ENCODE measurements at places on chromosomes 5 and 9. TPM values are rescaled to one million over a fixed set of nuclear protein-coding genes. Genes with fewer than 3 reads are reported as not detected.

GRCh38 chr9:33465096-33465495 lies 8.6 kb downstream of the NOL6 start:
- no peak for DNase-seq

DNA sequence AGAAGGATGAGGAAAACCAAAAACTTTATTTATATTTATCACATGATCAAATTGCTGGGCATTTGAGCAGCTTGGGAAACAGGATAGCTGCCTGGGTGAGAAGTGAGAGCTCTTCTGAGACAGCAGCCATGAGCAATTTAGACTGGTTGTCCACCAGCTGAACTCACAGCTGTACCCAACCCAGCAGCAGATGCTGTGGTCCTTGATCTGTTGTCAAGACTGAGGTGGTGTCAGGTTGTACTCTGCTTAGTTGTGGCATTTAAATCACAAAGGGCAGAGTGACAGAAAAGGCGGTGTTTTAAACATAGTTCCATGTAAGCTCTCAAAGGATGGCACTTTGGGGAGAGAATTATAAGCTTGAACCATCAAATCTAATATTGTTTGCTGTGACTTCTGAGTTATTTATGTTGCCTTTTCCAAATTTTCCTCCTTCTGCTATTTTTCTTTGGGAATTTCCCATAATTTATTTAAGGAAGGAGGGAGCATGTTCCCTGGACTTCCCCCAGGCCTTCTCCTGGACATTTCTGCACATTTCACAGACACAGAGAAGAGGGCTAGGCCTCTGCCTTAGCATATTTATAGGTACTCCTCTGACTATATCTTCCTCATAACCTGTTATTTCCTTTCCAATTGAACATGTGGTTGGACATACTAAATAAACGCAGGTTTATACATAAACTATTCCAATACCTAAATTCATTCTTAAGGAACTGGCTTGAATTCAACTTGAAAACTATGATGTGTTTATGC lies 117.7 kb upstream of the FER start:
- DNase-seq = no peak

The C5 gene
- polyA plus RNA-seq = 2.2 TPM

DNA sequence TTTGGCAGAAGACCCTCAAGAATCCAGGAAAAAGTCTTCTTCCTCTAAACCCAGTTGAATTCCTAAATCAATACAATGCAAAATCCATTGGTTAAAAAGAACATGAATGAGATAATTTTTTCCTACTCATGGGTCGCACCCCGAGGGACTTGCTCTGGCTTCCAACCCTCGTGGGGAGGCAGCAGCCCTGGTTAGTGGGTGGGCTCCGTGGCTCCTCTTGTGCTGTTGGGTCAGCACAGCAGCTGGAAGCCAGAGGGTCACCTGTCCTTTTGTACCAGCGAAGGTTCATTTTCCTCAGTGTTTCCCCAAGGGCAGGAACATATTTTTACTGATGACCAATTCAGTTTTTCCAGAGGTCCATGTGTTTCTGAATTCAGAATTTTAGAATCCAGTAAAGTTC lies 120.6 kb upstream of the S1PR3 start:
- no peak for DNase-seq

DNA sequence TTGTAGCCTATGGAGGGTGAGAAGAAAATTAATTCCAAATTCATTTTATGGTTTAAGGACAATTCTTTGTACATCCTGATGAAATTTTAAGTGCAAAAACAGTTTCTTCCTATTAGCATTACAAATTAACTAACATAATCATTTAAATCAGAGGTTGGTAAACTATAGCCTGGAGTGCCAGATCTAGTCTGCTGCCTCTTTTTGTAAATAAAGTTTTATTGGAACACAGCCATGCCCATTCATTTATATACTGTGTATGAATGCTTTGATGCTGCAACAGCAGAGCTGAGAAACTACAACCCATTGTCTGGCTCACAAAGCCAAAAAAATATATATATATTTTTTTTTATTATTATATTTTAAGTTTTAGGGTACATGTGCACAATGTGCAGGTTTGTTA lies 80.2 kb downstream of the FNIP1 start:
- no peak for DNase-seq

DNA sequence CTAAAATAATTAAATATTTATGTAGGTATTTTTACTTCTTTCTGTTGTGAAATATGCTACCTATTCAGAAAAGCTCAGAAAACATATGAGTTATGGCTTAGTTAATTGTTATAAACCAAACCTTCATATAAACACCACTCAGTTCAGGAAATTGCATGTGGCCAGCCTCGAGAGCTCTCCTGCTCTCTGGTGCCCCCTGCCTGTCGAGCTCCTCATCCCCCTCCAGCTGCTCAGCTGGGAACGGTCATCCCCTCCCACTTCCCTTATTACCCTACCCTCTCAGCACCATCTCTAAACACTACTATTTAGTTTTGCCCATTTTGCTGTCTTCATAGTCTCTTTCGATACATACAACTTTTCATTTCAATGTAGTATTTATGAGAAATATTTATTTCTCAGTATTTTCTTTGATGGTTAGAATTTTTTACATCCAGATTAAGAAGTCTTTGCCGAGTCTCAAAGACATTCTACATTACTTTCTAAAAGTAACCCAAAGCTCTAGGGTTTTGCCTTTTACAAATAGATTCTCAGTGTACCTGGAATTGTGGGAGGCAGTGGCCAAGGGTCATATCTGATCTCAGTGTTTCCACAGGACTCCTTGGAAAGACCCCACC lies 51.2 kb upstream of the SEMA4D start:
- DNase-seq = peak; percentile 20

DNA sequence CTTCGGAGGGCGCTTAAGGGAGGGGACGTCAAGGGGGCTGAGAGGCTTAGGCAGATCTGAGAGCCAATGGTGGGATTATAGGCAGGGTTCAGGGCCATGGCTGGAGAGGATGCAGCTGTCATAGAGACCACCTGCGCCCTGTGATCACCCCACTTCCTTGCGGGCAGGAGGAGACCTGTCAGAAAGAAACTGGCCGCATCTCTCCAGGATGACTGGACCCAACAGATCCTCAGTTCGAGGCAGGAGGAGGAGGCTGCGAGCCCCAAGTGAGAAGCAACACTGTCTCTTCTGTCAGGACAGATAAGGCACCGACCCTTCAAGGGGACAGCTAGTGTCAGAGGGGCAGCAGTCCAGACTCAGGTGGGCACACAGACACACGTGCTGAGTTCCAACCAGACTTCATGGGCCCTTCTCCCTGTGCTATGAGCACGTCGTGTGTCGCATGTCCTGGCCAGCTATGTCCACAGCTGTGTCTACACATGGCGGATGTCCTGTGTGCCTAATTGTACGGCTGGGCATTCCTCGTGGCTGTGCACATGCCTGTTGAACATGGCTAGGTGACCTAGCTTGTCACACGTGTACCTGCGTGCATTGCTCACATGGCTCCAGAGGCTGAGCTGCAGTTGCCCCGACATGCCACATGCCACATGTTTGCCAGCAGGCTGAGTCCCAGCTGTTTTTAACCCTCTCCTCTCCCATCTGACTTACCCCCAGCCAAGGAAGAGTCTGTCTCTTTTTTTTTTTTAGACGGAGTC lies 583 bp upstream of the AQP3 start:
- DNase-seq = no peak

Measured in AG04450 (cell line).